ENCODE measurements at places on chromosomes 6 and 20. TPM values are rescaled to one million over a fixed set of nuclear protein-coding genes. Genes with fewer than 3 reads are reported as not detected.

- H3K36me3 ChIP-seq: no peaks in the 10 kb centered on the region
- no peaks in the 10 kb centered on the region for H3K4me1 ChIP-seq
- DNase-seq: no peak
- no peak overlapping the region for H3K4me3 ChIP-seq
- no peaks in the 10 kb centered on the region for H3K27me3 ChIP-seq
Measured at GRCh38 chr6:72689107-72689954, 67.5 kb downstream of the KCNQ5 start.

GRCh38 chr20:16387666-16388065, 185.6 kb downstream of the KIF16B start:
- no peak overlapping the region for H3K4me3 ChIP-seq
- peak; percentile 15 for DNase-seq
- no peaks in the 10 kb centered on the region for H3K4me1 ChIP-seq
- no peaks in the 10 kb centered on the region for H3K27me3 ChIP-seq
- no peaks in the 10 kb centered on the region for H3K36me3 ChIP-seq

DNA sequence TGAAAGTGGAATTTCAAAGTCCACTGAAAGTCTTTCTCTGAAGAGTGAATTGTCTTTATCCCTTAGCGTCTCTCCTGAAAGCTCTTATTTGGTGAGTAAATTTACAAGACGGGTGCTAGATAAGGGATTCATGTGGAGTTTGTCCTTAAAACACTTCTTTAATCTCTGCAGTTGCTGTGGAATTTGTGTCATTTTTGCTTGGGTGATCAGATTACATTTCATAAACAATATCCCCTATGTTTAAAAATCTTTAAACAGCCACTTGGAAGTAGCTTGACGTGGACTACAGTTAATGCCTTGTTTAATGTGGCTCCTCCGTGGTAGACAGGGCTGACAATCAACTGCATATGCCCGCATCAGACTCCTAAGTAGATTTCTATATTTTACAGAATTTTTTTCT, 175.4 kb upstream of the ZNF217 start:
- no peak overlapping the region for H3K4me3 ChIP-seq
- H3K27me3 ChIP-seq: no peaks in the 10 kb centered on the region
- H3K4me1 ChIP-seq: peaks cover 6% of the 10 kb centered on the region

GRCh38 chr6:42819803-42820511, 38.1 kb downstream of the BICRAL start:
- no peak overlapping the region for H3K4me3 ChIP-seq
- H3K27ac ChIP-seq: peak overlapping the region; percentile 80
- peaks cover 24% of the 10 kb centered on the region for H3K36me3 ChIP-seq
- H3K4me1 ChIP-seq: peaks cover 6% of the 10 kb centered on the region

DNA sequence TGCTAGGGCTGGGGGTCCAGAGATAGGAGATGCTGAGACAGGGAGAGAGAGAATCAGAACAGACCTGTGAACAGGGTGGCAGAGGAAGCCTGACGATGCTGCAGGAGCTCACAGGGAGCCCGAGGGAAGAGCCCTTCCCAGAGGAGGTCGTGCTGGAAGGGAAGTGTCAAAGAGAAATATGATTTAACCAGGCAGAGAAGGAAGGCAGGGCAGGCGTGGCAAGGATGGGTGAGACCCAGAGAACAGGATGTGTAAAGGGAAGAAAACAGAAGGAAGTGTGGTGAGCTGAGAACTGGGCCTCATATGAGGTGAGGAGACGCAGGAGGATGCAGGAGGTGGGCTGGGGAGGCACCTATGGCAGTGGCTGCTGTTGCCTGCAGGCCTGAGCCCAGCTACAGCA, 105.6 kb downstream of the ZDHHC14 start:
- no peaks in the 10 kb centered on the region for H3K4me1 ChIP-seq
- H3K27me3 ChIP-seq: no peaks in the 10 kb centered on the region
- no peaks in the 10 kb centered on the region for H3K36me3 ChIP-seq
- no peak overlapping the region for H3K27ac ChIP-seq

DNA sequence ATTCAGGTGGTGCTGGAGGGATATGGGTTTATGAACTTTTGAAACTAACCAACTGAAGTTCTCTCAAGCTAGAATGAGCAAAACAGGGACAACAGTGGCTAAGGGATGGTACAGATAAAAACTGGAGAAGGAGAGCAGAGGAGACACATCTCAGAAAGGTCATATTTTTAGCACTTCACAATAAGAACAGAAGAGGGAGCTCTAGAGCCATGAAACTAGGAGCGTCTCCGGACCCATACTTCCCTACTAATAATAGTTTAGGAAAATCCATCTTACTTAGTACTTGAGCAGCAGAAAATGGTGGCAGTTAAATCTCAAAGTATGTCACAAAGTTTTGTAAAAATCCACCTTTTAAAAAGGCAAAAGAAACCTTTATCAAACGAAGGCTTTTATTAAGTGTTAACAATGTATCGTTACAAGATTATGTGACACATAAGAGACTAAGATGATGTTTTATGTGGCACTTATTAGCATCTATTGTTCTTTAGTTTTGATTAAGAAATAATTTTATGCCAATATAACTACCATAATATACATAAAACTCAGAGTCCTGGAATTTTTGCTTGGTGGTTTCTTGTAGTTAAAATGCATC, 278.6 kb downstream of the TBC1D32 start:
- DNase-seq: no peak
- H3K36me3 ChIP-seq: no peaks in the 10 kb centered on the region
- H3K27ac ChIP-seq: no peak overlapping the region
- no peaks in the 10 kb centered on the region for H3K4me1 ChIP-seq

DNA sequence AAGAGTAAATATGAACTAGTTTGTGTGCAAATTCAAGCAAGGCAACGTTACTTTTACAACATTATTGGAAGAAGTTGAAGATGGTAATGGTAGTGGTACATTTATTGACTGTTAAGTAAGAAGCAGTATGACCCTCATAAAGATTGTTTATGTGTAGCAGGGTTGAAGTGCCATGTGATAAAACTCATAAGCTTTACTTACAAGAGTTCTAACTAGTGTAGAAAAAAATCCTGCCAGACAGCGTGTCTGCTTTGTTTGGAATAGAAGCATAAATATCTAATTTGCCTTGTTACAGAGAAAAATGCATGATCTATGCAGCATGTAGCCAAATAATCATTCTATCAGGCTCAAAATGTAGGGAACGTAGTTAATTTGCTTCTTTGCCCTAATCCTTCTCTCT, 450.8 kb upstream of the SOX4 start:
- H3K27me3 ChIP-seq: no peaks in the 10 kb centered on the region

DNA sequence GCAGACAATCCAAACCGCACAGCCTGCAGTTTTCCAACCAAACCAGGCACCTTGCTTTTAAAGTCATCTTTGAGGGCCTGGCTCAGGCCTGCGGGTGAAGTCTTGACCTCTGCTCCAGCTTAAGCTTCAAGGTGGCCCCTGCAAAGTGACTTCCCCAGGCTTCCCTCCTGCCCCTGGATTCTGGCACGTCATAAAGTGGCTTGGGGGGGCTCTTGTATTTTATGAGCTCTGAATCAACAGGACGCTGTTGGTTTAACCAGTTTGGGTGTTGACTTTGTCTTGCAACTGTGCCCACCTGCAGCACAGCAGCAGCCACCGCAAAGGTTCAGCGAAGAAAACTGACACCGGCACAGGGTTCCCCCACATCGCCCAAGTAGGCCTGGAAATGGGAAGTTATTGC, 81.2 kb downstream of the NFATC2 start:
- H3K27me3 ChIP-seq: no peaks in the 10 kb centered on the region
- H3K36me3 ChIP-seq: no peaks in the 10 kb centered on the region
- H3K27ac ChIP-seq: no peak overlapping the region
- H3K4me3 ChIP-seq: no peak overlapping the region
- no peak for DNase-seq

- no peaks in the 10 kb centered on the region for H3K4me1 ChIP-seq
- DNase-seq: no peak
- no peak overlapping the region for H3K27ac ChIP-seq
- H3K36me3 ChIP-seq: no peaks in the 10 kb centered on the region
Measured at GRCh38 chr6:149923327-149923986, 536 bp upstream of the RAET1G start.

GRCh38 chr6:53517021-53517420, 27.9 kb downstream of the GCLC start:
- H3K4me3 ChIP-seq: no peak overlapping the region
- H3K36me3 ChIP-seq: peaks cover 5% of the 10 kb centered on the region
- no peak overlapping the region for H3K27ac ChIP-seq
- no peaks in the 10 kb centered on the region for H3K4me1 ChIP-seq
- DNase-seq: no peak

DNA sequence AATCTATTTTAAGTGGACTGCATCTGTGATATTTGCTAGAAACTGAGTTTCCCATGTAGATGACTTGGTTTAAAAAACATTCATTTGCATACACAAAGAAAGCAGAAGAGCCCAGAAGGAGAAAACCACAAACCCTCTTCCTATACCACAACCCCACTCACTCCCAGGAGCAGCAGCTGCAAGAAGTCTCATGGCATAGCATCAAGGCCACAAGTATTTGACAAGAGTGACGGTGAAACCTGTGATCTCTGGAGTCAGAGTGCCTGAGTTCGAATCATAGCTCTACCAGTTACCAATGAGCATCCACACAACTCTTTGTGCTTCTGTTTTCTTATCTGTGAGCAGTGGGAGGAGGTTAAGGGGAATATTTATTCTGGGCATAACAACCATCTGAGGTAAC, 44.7 kb upstream of the SIRPG start:
- no peak for DNase-seq
- H3K4me3 ChIP-seq: no peak overlapping the region
- no peaks in the 10 kb centered on the region for H3K4me1 ChIP-seq
- no peaks in the 10 kb centered on the region for H3K27me3 ChIP-seq
- H3K36me3 ChIP-seq: no peaks in the 10 kb centered on the region

- H3K36me3 ChIP-seq: no peaks in the 10 kb centered on the region
- peak overlapping the region; percentile 94 for H3K27ac ChIP-seq
- peak overlapping the region; percentile 62 for H3K4me3 ChIP-seq
- H3K4me1 ChIP-seq: peaks cover 33% of the 10 kb centered on the region
Measured at GRCh38 chr6:28940294-28940857, 16.6 kb upstream of the TRIM27 start.

DNA sequence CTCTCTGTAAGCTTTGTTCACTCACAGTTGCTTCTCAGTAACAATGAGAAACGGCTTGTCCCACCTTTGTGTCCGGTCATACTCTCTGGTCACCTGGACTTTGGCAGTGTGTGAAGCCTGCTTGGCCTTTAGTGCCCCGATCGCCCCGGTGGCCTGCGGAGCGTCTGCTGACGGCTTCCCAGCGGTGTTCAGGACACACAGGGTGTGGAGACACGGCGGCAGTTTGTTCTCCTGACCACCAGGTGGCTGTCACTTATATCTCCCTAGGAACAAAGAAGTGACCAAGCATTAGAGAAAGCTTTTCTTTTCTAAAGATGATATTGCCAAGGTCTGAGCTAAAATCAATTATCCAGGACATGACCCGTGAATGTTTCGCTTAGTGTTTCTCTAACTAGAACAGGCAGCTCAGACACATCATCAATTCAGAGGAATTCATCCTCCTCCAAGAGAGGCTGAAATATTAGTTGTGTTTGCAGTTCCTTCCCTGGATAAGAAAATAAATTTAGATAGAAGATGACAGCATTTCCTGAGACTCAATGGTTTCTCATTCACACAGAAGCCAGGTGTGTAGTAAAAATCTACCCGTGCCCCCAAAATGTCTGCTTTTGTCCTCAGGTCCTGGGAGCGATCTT, 167.4 kb upstream of the THBS2 start:
- H3K36me3 ChIP-seq: no peaks in the 10 kb centered on the region
- no peaks in the 10 kb centered on the region for H3K4me1 ChIP-seq
- DNase-seq: no peak
- peak overlapping the region; percentile 66 for H3K27ac ChIP-seq
- H3K4me3 ChIP-seq: no peak overlapping the region

DNA sequence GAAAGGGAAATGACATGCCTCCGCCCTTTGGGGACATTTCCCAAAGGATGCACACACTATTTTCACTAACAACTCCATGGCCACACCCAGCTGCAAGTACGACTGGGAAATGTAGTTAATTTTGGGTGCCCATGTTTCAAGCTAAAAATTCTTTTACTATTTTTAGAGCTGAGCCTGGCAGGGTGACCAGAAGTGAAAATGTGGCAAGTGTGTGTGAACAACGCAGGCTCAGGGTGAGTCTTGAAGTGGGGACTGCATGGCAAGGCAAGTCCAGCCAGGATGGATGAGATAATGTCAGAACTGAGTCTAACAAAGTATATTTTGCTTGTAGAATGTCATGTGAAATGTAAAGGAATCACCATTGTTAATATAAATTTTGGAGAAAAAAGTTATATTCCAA, 17.0 kb upstream of the CD109 start:
- H3K27me3 ChIP-seq: no peaks in the 10 kb centered on the region
- H3K27ac ChIP-seq: no peak overlapping the region
- H3K4me1 ChIP-seq: no peaks in the 10 kb centered on the region

DNA sequence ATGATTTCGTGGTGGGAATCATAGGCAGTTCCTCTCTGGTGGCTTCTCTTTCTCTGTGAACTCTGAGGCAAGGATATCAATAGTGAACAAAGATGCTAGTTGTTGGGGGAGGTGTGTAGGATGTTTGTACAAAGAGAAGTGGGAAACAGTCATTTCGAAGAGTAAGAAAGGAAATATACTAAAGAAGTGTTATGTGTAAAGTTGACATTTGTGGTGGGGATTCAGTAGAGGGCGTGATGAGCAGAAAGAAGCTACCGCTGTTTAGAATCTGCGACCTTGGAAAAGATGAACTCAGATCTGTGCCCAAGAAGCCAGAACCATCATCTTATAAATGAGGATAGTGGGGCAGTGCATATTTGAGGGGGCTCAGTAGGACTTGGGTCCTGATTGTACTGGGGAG, 11.4 kb downstream of the SLC35F1 start:
- H3K27ac ChIP-seq: no peak overlapping the region
- H3K36me3 ChIP-seq: no peaks in the 10 kb centered on the region
- H3K4me1 ChIP-seq: no peaks in the 10 kb centered on the region
- H3K27me3 ChIP-seq: peaks cover 10% of the 10 kb centered on the region
- H3K4me3 ChIP-seq: no peak overlapping the region

DNA sequence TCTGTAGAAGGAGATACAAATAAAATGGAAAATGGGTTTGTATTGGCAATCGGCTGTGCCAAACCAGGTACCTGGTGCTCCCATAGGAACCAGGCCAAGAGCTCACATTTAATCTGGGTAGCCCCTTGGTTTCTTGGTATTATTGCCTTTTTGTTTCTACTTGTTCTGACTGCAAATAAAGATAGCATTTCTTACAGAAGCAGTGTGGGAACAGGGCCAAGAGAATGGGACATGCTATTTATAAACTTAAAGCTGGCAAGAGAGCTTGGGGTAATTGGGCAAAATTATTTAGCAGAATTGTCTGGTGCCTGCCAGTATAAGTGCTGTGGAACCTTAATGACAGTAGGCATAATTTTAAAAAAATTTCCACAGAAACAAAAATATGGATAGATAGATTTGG, 113.5 kb upstream of the GLP1R start:
- H3K27ac ChIP-seq: no peak overlapping the region
- no peak for DNase-seq
- H3K4me3 ChIP-seq: no peak overlapping the region
- no peaks in the 10 kb centered on the region for H3K4me1 ChIP-seq
- H3K36me3 ChIP-seq: no peaks in the 10 kb centered on the region

DNA sequence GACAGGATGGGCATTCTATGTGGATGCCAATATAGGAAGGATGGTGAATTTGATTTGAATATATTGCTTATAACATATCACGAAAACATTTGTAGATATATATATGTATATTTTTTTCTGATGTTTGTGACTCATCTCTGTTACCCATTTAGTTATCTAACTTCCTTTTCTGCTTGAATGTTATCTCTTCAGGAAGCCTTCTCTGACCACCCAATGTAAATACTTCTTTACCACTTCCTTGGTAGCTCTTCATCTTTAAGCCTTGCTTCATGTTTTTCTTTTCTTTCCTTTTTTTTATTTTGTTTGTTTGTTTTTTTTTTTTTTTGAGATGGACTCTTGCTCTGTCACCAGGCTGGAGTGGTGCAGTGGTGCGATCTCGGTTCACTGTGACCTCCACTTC, 260.5 kb upstream of the EPHA7 start:
- no peak for DNase-seq
- H3K27me3 ChIP-seq: no peaks in the 10 kb centered on the region
- no peak overlapping the region for H3K4me3 ChIP-seq

The FAM184A gene
- total RNA-seq: 5.7 TPM

The SLC22A7 gene
- not detected for total RNA-seq

All from tibial nerve (tissue), 4 donors.